ENCODE measurements at places on chromosomes 7 and 10.
A peak's percentile ranks its signal among the peaks of the same experiment; 100 is the strongest.

- no peak for DNase-seq
These were observed 26.9 kb upstream of the EPHB6 start for GRCh38 chr7:142827951-142828500.

GRCh38 chr10:32308027-32308603 is 38.8 kb downstream of the EPC1 start:
- DNase-seq: no peak

DNA sequence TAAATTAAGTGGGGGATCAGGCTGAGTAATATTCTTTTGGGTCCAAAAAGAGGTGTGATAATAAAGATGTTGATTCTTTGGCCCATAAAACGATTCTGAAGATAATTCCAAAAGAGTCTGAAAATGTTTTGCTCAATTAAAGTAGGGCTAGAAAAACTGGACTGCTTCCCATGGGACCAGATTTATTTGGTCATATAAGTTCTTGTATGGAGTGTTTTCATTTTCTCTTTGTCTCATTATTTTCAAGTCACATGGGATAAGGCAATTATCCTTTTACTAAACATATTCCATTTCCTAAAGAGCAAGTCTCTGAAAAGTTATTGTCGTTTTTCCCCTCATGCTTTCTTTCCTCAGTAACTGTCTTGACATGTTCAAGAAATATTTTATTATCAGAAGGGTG is 41.5 kb downstream of the CDK6 start:
- DNase-seq: no peak

DNA sequence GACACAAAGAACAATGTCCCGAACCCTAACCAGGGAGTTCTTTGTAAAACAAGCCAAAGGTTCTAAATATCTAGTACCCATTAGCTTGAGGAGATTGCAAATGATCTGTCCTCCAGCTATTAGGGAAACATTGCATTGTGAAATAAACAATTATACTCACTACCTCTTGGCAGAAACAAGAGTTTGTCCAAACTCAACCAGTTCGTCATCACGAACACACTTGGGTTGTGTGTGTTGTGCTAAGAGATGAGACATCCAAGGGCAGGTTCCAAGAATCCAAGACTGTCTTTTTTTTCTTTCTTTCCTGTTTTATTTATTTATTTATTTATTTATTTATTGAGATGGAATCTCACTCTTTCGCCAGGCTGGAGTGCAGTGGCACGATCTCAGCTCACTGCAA is 793.1 kb upstream of the AUTS2 start:
- DNase-seq: no peak

- peak; percentile 64 for DNase-seq
These were observed 437.4 kb upstream of the GALNT17 start for GRCh38 chr7:70694434-70694970.

- peak; percentile 83 for DNase-seq
These were observed 70.5 kb downstream of the ADCYAP1R1 start for GRCh38 chr7:31122649-31123058.

GRCh38 chr7:157831143-157831905 is 494.5 kb downstream of the DNAJB6 start:
- DNase-seq: no peak

DNA sequence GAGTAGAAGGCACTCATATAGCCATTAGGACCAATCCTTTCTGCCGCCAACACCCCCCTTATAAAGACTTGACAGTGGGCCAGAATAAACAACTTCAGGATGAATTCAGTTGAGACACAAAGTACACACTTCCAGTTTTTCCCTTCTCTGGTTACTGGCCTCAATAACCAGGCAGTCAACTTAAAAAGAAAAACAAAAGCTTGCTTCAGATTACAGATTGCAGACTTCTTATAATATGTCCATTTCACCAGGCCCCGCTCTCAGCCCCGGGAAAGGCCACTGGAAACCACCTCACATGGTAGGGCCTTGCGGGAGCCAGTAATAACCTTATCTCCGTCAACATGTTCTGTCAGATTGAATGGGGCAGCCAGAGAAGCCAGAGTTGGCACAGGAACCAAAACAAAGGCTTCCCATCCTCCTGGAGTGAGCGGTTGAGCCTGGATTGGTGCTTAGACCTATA is 108.8 kb downstream of the EGFR start:
- no peak for DNase-seq

GRCh38 chr10:110103921-110104461 is 96.2 kb downstream of the ADD3 start:
- DNase-seq: no peak

- no peak for DNase-seq
These were observed 521.5 kb downstream of the SUGCT start for GRCh38 chr7:40656349-40656748.

- no peak for DNase-seq
These were observed 333.2 kb downstream of the RPS24 start for GRCh38 chr10:78366663-78367411.

DNA sequence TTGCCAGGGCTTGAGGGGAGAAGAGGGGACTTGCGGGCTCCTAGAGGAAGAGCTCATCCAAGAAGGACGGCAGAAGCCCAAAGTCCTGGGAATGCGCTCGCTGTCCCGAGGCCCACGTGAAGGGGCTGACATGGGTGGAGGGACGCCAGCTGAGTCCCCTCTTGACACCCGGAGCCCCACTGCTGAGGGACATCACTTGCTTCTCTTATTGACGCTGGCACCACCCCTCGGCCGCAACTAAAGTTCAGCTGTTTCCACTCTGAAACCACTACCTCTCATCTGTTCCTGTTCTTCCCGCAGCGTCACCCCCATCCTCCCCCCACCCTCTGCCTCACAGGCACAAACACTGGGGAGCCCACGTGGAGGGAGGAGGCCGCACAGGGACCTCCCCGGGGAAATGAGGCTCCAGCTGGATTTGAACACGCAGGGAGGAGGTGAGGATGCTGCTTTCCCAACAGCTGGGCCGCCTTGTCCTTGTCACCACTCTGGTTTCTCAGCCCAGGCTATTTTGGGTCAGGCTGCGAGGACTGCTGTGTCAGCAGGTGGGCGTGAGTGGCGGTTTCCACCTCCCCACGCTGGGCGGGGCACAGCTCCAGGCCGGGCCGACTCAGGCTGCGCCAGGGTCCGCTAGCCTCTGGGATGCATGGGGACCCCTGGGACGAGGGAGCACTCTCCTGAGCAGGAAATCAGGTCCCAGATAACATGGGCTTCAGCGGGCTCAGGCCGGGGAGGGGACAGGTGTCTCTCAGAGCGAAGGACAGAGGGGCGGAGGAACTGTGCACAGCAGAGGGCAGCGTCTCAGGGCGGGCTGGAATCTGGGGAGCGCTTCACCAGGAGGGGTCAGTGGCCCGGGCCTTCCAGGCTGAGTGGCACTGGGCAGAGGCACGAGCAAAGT is 156.3 kb downstream of the ZNF248 start:
- DNase-seq: no peak

DNA sequence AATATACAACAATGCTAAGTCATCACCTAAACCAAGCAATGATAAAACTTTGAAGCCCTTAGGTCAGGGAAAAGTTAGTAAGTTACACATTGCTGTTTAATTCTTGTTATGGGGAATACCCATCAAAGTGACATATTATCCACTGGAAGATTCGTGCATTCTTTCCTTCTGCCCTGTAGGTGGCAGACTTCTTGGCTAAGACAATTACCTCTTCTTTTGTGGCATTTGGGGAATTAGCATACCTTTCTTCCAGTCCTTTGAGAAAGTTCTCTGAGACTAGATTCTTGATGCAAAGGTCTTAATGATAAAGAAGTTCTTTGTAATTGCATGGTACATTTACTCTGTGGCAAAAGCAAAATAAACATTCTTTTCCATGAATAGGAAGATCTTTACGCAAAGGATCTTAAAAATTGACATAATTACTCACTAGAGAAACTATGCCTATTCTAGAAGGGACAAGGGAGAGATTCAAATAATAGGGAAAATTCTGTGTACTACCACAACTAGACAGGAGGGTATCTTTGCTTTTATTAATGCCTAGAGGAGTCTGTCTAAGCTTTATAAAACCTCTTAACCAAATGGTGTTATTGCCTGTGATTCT is 395.9 kb downstream of the GRM8 start:
- peak; percentile 40 for DNase-seq

DNA sequence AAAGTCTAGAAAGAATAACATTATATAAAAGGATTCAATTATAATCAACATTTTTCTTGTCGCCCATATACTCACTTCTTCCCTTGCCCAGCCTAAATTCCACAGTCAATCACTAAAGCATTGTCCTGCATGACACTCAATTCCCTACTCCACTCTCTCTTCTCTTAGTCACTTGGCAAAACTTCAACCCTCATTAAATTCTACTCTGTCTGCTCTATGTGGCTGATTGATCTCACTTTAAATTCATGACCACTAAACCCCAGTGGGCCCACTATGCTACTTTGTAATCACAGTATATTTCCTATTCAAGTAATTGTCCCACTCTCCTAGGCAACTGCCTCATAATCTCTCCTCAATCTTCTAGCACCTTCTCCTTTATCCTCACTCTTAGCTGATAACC is 54.1 kb downstream of the MTERF1 start:
- DNase-seq: no peak

GRCh38 chr10:43959364-43960134 is 310.9 kb upstream of the ZNF32 start:
- DNase-seq: no peak

DNA sequence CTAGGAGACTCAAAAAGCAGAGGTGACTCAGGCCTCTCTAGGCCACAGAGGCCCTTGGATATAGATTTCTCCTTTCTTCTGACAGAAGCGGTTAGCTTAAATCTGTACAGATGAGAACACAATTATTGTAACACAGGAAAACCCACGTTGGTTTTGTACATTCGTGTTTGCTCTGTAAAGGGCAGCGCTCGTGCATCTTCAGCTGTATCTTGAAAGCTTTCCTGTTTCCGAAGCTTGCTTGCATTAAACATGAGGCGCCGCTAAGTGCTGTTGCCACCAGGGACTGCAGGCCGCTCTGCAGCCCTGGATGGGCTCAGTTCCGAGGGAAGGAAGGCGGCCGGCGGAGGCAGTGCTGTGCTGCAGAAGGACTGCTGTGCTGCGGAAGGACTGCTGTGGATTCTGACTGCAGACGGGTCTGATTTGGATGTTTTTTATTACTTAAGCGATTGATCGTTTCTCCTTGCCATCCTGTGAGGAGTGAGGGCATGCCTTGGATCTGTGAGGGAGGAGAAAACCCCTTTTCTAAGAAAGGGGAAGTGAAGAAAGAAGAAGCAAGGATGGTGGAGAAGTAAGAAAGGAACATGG is 53.3 kb downstream of the FHIP2A start:
- peak; percentile 84 for DNase-seq

GRCh38 chr10:43083764-43084163 is 6.9 kb downstream of the RET start:
- peak; percentile 72 for DNase-seq

DNA sequence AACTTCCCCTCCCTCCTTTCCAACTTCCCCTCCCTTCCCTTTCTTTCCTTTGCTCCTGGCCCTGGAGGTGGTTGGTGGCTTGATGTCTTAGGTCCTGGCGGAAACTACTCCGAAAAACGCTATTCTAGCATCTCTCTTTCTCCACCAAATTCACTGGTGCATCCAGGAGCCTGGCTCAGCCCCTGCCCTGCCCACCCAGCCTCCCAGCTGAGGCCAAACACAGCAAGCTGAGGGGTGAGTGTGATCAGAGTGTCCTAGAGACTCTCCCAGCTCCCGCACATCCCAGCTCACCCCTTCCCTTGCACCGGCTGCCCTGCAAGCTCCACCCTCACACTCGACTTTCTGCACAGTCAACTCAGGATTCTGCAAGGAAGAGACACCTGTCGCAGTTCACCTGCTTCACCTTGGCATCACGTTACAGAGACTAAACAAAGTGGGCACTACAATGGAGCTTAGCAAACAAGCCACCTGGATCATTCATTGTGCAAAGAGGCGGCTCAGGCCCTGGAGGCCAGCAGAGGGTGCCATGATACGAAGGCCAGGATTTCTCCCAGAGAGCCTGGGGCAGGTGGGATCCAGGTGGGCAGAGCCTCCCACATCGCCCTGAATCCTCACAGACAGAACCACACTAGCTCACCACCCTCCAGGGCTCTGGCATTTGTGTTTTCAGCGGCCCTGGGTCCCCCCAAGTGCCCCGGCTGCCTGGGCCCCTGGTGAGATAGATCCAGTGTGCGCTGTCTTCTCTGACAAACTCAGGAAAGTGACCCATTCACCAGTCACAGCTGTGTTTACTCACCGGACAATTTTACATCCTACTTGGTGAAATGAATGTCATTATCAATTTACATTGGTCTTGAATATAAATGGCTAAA is 169.6 kb downstream of the TCERG1L start:
- DNase-seq: no peak

GRCh38 chr10:12922117-12922900 is 79.2 kb downstream of the CCDC3 start:
- DNase-seq: peak; percentile 24

GRCh38 chr10:85224366-85224940 is 896.1 kb downstream of the CCSER2 start:
- DNase-seq: no peak

DNA sequence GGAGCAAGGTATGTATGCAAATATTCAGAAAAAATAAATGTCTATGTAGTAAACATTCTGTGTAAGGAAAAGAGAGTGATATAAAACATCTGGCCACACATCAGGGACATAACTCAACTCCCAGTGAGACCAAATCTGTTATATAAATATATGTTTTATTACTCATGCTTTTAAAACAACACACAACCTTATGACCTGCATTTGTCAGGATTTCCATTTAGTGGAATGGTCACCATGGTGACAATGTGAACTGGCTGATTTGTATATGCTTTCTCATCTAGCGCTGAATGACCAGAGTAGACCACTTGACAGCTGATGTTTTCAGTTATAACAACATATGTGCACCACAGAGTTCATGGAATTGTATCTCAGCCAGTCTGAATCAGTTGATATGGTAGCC is 551.7 kb downstream of the HTR7 start:
- DNase-seq: no peak

- no peak for DNase-seq
These were observed 21.7 kb upstream of the PWWP2B start for GRCh38 chr10:132375116-132375794.

- DNase-seq: no peak
These were observed 1060.6 kb downstream of the LRMDA start for GRCh38 chr10:76492026-76492425.

DNA sequence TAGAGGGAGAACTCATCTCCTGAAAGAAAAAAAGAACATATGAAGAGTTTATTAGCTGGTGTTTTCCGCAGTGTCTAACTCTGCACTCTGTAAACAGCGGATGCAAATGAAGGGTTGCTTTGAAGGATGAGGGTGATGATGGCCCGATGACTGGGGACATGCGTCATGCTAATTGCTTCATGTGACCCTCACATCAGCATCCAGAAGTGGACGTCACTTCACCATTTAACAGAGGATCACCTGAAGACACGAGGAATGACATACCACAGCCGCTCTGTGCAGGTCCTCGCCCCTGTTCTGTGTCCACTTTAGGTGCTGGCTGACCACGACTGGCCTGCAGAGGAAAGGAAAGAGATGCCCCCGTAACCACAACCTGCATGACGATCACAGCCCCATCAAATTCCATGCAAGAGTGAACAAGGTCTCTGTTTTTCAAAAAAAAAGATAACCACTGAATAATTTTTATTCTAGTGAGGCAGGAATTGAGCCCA is 82.9 kb downstream of the KLF6 start:
- no peak for DNase-seq

GRCh38 chr10:132742167-132742836 is 43.6 kb downstream of the NKX6-2 start:
- DNase-seq: no peak
